B cell (primary cell): ENCODE measurements at places on chromosomes 7 and 10.

DNA sequence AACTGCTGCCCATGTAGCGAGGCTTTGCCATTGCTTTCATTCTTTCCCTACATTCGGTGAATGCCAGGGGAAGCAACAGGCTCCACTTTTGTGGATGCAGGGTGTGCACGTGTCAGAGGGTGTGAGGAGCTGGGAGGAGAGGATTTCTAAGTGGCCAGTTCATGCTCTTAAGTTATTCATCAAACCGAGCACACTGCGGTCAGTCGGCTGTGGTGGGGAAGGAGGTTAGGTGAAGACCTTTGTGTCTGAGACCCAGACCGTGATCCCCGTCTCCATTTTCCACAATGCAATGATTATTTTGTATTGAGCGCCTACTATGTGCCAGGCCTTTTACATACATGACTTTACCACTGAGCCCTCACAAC lies 438.6 kb upstream of the GALNT17 start:
- no peak for DNase-seq

DNA sequence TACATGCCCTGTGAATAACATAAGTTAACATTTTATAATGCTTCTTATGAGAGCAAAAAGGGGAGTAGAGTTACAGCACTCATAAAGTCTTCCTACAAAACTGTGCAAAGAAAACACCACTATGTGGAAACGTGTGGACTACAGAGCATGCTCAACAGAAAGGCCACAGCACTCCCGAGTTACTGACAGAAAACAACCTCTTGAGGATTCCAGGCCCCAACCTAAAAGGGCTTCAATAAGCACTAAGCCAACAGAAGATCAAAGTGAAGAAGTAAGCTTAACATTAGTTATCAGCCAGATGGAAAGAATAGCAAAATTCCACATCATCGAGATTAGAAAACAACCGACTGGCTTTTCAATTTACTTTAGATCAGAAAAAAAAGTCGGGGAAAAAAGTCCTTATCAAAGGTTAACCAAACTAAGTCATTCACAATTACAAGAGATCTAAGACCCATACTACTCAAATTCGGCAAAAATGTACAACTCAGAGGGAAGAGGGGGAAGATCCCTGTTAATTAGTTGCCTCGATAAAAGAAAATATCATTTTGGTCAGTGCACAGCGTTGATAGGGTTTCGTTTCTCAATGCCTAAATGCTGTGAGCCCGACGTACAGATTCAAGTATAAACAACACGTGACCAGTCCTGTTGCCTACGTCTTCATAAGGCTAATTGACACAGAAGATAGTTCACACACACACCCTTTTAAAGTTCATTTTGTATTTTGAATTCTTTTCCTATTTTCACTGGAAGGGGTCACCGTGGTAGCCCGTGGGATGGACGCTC lies 1.4 kb downstream of the KBTBD2 start:
- DNase-seq: peak; percentile 79

DNA sequence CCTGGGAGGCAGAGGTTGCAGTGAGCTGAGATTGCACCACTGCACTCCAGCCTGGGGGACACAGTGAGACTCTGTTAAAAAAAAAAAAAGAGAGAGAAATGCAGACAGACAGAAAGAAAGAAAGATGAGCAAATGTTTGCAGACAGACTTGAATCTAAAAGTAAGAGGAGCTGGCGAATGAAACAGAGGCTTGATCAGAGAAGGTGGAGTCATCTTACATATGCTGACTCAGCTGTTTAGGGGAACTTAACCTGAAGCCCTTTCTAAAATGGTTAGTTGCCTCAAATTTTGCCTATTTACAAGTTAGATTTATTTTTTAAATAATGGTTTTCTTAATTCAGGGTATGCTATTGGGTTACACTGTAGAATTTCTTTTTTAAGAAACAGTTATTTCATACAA lies 5.4 kb downstream of the FAM171A1 start:
- no peak for DNase-seq

GRCh38 chr10:80502621-80503583 lies 34.8 kb upstream of the SH2D4B start:
- no peak for DNase-seq

- DNase-seq: no peak
Observed at GRCh38 chr10:94423627-94424026, 21.3 kb downstream of the TBC1D12 start.

DNA sequence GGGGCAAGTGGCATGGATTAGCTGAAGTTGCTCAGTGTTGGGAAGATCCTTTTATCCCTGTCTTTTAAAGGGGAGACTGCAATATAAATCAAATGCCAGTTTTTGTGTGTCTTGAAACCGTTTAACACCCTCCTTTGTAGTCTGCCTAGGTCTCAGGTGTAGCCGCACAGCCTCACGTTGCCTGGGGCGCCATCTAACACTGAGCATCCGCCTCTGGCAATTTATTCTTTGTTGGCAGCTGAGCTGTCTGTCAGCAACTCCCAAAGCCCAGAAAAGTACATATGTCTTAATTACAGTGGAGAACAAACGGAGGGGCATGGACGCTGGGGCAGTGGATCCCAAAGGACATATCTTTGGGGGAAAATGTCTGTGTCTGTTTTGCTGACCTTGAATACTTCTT lies 254.7 kb downstream of the STK31 start:
- no peak for DNase-seq

- DNase-seq: no peak
Observed at GRCh38 chr10:31099664-31100063, 68.0 kb upstream of the ZNF438 start.

DNA sequence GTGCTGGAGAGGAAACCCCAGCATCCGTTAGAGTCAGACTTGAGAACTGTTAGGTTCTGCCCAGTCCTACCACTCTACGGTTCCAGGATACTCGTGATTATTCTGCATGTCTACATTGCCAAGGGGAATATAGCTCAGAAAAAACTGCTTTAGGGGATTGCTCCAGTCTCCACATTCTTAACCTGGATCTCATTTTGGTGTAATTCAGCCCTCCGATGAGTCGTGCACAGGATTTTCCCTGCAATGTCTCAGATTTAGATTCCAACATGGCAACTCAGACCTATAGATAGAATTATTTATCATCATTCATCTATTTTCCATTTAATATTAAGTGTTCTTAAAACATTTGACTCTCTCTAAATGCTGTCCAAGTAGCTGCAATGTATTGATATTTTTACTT lies 121.1 kb upstream of the ZEB1 start:
- DNase-seq: no peak

- DNase-seq: no peak
Observed at GRCh38 chr7:155818154-155818819, 6.0 kb upstream of the SHH start.

DNA sequence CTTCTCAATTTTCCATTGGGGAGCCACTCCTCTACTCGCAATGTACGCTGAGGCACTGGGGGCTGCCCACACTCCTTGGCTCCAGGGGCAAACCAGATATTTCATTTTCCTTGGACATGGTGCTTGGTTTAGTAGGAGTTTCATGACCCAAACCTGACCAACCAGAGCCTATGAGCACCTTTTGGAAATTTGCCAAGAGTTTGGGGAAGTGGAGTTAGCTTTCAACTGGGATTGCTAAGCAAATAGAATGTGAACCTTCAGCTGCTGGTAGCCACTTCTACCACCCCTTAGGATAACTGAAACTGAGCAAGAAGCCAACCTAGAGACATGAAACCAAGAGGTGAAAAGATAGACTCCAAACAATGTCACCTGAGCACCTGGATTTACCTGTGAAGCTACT lies 74.9 kb upstream of the COL13A1 start:
- DNase-seq: no peak

- no peak for DNase-seq
Observed at GRCh38 chr10:11003679-11004078, 14.0 kb upstream of the CELF2 start.

DNA sequence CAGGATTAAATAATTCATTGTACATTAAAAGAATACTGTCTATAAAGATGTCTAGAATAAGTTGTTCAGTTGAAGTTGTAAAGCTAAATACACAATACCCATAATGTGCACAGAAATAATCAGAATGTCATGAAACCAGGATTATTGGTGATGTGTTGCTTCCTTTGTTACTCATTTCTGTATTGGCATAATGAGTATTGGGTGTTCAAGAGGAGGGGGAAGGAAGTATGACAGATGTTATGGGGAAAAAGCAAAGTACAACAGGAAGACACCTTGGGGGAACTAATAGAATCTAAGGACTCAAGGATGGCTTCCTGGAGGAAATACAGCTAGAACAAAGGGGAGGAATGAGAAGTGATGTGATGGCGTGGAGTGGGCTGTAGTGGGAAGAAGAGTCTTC lies 15.0 kb downstream of the ANKRD1 start:
- DNase-seq: no peak

- DNase-seq: no peak
Observed at GRCh38 chr7:155961241-155962190, 149.3 kb upstream of the SHH start.

- DNase-seq: no peak
Observed at GRCh38 chr7:88480896-88481295, 174.2 kb upstream of the STEAP4 start.

DNA sequence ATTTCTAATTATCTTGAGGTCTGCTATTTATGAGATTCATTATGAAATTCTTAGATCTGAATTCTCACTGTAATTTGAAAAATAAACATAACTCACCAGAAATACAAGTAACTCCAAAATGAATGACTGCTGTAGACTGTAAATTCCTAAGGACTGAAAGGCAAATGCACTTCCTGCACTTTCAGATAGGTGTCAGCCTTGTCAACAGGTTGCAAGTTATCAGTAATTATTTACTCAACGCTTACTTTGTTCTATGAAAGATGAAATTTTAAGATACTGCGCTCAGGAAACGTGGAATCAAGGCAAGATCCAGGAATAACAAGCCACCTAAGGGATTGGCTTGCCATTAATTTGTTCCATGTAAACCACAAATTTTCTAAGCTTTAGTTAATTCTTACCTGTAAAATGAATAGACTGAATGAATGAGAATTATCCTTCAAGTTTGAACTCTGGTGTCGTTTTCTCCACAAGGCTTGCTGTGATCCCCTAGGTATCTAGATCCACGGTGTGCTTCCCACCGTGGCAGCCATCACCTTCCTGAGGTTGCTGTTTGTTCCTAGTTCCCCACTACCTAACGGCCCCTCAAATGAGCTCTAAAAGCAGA lies 12.6 kb downstream of the DHX32 start:
- DNase-seq: peak; percentile 30

- no peak for DNase-seq
Observed at GRCh38 chr7:100943693-100944092, 5.6 kb upstream of the MUC3A start.

DNA sequence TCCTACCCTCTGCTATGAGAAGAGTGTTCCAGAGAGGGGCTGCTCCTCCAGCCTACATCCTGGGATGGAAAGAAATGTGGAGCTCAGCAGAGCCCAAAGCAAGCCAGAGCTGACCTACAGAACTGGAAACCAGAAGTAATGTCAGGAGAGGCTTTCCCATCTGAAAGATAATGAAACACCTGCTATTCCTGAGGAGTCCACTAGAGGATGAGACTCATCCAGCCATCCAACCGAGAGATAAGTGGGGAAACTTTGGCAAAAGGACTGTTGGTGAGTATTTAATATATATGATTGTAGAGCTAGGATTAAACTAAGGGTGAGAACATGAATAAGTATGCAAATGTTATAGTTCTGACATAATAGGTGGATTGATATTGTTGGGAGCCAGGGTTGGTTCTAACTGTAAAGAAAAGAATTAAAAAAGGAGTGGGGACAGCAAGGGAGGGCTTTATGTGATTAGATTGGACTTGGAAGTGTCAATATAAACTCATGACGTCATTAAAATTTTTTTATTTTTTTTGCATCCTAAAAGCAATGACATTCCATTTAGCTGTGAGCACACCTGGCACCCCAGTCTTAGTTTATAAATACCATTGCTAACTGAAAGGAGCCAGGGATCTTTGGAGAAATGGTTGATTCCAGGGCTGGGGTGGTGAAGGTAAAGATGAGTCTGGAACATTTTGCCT lies 312.8 kb upstream of the NFE2L3 start:
- DNase-seq: no peak

DNA sequence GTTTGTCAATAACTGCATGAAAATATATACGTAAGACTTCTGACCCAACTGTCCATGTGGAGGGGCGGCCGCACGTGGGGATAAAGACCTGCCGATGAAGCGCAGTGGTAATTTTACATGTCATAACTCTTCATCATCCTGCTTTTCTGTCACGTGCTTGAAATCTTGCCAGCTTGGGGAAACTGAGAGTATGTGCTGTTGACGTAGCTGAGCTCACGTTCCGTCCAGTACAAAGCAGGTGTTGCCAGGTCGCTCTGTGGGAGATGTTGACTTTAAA lies 105.1 kb downstream of the INPP5A start:
- no peak for DNase-seq

- DNase-seq: no peak
Observed at GRCh38 chr7:148698007-148698396, 701 bp upstream of the CUL1 start.

DNA sequence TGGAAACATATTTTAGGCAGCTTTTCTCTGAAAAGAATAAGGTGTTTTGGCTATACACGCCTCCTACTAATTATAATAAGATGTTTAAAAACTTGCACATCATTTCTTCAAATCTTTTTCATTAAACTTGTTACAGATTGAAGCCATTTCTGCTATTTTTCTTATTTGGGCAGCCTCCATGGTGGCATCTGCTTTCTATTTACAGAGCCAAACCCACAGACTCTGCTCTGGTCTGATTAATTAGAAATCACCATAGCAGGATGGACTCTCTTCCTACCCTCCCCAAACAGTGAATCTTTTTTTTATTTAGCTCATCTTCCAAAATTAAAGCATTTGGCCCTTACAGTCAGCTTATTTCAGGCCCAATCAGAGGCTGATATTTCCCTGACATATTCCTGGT lies 85.7 kb upstream of the AOAH start:
- no peak for DNase-seq

DNA sequence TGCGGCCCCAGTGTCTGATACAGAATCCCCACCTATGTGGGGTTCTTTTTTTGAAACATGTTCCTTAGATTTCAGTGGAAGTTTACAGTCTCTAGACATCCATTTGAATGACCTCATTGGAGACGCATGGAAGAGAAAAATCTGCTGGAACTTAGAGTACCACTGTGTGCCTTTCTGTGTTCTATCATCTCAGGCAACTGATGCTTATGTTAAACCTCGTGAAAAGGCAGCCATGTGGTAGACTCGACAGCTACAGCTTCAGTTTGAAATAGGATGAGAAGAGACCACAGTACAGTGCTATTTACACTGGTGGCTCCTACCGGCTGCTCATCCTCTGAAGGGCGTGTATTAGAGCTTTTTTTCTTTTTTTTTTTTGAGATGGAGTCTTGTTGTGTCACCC lies 74.4 kb downstream of the FAM171A1 start:
- no peak for DNase-seq

DNA sequence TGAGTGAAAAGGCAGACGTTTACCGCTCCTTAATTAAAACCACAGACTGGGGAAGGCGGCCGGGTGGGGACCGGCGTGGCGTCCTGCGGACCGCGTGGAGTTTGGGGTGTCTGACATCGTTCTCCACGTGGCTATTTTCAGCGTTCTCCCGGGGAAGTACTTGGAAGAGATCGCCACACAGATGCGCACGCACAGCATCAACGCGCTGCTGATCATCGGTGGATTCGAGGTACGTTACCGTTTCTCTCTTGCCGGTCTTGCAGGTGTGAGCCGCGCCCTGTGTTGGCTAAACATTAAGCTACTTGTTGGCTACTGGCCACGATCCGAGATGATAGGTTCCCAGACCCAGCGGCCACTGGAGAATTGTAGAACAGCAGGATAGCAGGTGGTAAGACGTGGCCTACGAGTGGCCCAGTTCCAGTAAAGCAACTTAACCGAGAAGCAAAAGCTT lies 51.3 kb downstream of the PFKP start:
- DNase-seq: no peak

- no peak for DNase-seq
Observed at GRCh38 chr10:76738991-76739390, 898.6 kb downstream of the KCNMA1 start.
